Pulmonary artery endothelial cell (primary cell): ENCODE measurements at places on chromosomes 13 and 19.

GRCh38 chr19:58047672-58048071 lies 11.4 kb upstream of the ZNF135 start:
- no peak for DNase-seq

GRCh38 chr19:7746903-7747884 lies at the start of gene CD209:
CD209 (minus strand) TSS chr19:7747534; CDS start chr19:7747511, 23 bp downstream.
- DNase-seq: no peak

GRCh38 chr19:28686756-28687155 lies 526.2 kb downstream of the UQCRFS1 start:
- DNase-seq: no peak

- DNase-seq: no peak
Measured at GRCh38 chr19:50418176-50419021, at the start of gene SPIB. SPIB (plus strand) TSS chr19:50418938; CDS start chr19:50418963, 25 bp downstream.

GRCh38 chr13:71727662-71728061 lies 139.3 kb downstream of the DACH1 start:
- DNase-seq: no peak

DNA sequence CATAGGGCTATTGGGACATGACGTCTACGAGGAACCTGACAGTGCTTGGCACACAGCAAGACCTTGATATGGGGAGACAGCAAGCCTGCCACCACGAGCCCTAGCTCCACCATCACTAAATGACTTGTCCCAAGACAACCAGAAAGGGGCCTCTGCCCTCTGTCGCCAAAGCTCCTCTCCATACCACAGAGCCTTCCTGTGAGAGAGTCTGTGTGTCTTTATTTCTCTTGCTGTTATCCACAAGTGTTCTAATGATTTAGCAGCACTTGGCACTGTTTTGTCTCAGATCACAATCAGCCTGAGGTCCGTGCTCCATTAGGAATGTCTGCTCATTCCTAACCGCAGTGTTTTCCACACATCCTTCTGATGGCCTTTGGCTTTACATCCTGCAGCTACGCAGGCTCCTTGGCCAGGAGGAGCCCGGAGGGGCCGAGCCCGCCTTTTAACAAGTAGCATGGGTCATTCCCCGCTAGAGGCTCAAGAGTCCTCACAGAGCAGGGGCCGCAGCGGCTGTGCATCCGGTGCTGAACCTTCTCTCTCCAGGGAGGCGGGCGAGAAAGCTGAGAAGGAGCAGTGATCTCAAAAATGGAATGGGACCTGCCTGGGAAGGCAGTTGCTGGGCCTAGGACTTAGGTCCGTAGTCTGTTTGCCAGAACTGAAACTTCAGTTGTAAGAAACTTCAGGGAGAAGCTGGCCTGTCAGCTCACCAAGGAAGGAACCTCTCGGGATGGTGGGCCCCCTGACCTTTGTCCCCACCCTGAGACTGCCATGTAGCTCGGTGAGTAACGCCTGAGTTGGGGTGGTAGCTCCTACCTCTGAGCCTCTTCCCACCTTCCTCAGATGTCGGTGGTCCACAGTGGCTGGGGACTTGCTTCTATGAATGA lies 61.1 kb upstream of the HMGB1 start:
- no peak for DNase-seq

- no peak for DNase-seq
Measured at GRCh38 chr13:50649211-50649610, 194.3 kb downstream of the DLEU7 start.
